ENCODE measurements at places on chromosomes 2 and 18.

DNA sequence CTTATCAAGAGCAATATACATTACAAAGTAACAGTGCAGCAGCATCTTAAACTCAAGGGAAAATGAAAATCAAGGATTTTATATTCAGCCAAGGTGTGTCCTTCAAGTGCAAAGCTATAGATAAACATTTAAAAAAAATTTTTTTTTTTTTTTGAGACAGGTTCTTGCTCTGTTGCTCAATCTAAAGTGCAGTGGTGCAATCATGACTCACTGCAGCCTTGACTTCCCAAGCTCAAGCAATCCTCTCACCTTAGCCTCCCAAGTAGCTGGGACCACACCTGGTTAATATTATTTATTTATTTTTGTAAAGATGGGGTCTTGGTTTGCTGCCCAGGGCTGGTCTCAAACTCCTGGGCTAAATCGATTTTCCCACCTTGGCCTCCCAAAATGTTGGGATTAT is 9.0 kb downstream of the CDKL4 start:
- DNase-seq, result no peak

- DNase-seq, result no peak
Observed at GRCh38 chr2:19362094-19362754, 3.8 kb upstream of the OSR1 start.

DNA sequence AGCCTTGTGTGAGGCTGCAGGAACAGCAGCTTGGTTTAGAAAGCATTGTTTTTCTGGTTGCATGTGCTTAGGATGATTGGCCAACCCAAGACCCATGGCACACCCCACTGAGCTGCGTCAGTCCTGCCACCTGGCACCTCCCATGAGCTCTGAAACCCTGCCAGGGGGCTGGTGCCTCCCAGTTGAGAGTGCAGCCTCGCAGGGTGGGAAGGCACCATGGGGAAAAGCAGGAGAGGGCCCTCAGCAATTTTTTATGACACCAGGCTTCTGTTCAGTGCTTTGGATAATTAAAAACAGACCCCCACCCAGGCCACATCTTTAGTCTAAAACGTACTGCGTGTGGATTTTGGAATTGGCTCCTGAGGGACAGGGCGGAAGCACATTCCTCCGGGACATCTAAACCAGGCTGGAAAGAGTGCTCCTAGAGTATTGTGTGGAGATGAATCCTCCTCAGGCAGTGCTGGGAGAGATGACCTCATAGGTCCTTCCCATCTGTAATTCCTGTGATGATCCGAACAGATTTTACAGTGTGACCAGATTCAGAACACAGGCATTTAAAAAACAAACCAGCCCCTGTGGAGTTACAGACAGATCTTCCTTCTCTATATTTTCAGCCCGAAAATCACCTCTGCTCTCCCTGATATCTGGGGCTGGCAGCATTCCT is 438.3 kb downstream of the ZNF521 start:
- DNase-seq, result no peak

DNA sequence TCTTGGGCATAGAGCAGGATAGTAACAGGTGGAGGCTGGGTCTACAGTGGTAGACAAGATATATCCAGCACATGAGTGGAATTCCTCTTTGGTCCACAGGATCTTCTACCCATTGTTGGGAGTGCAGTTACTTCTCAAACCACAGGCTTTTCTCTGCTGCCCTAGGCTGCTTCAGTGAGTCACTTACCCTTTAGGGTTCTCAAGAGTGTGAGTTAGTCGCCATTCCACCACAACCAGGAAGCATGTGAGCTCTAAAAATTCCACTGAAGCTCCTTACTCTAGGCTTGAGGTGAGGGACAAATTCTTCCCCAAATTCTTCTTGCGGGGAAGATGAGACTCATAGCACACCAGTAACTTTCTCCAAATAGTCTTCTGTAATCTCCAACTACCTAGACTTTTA is 189.4 kb downstream of the PLCL1 start:
- no peak for DNase-seq

DNA sequence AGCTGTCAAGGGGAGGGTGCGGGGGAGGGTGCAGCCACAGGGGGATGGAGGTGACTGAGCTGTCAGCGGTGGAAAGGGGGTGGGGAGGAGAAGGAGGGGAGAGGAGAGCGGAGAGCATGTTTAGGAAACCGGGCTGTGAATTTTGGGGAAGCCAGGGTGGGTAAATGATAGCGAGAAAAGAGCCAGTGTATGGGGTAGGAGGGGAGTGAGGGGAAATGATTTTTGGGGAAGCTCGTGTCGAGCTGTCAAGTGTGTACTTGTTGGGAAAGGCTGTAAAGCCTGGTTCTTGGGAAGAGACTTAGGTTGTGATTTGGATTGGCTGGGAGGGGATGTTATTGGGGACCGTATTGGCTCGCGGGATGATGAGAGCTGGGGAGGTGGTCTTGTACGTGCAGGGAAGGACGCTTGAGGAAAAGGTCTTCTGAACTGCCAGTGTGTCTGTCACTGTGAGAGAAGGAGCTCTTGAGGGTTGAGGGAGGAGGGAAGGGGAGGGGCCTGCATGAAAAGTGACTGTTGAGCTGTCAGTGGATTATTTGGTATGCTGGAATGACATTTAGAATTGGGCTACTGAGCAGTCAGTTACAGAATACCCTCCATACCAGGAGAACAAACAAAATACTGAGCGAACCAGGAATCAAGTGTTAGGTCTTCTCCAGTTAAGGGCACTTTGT is 1.0 kb downstream of the UBR3 start:
- DNase-seq, result peak; percentile 17

DNA sequence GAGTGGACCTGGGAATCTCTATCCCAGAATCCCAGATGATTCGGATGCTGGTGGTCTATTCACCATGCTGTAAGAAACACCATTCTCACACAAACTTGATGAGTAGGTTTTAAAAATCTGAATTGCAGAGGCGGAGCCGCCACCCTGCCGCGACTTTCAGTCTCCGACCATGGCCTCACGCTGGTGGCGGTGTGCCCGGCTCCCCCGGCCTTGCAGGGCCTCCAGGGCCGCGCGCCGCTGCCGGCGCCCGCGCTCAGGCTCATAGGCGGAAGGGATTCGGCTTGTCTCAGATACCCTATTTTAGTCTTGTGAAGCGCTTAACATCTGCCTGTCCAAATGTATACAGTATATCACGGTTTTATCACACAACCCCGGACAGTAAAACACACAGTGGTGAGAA is 2.6 kb upstream of the PPM1B start:
- DNase-seq, result no peak

GRCh38 chr2:32721376-32721775 is 93.5 kb downstream of the TTC27 start:
- no peak for DNase-seq

- no peak for DNase-seq
Observed at GRCh38 chr2:232421189-232421785, 14.6 kb downstream of the ALPG start.

- no peak for DNase-seq
Observed at GRCh38 chr2:137847443-137847842, 116.8 kb upstream of the HNMT start.

DNA sequence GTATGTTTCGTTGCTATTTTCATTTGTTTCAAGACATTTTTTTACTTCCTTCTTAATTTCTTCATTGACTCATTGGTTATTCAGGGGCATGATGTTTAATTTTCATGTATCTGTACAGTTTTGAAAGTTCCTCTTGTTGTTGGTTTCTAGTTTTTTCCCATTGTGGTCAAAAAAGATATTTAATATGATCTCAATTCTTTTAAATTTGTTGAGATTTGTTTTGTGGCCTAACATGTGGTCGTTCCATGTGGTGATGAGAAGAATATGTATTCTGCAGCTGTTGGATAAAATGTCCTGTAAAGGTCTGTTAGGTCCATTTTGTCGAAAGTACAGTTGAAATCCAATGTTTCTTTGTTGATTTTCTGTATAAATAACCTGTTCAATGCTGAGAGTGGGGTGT is 110.3 kb upstream of the MAP4K4 start:
- no peak for DNase-seq

DNA sequence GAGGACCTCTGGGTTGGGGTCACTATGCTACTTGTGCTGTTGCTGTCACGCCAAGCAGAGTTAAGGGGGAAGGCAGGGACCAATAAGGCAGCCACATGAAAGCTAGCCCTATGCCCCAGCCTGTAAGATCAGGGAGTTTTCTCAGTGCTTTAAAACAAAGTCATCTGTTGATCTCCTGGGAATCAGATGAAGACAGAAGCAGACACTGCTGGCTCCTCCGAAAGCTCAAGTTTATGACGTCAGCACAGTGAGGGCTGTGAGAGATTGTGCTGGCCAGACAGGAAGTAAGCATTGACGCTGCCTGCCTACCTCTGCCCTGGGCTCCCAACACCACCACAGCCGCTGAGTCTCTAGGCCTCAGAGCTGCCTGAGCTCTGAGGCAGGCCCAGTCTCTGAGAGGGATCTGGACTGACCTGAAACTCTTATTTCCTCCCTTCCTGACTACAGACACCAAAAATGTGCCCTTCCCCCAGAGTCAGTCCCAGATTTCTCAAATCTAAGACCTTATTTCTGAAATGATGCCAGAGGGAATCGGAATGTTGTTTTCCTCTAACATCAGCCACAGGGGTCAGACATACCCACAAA is 118.1 kb upstream of the EPAS1 start:
- no peak for DNase-seq

GRCh38 chr2:176407706-176408105 is 138.5 kb downstream of the MTX2 start:
- DNase-seq, result no peak

- no peak for DNase-seq
Observed at GRCh38 chr2:188416367-188416766, 124.7 kb downstream of the GULP1 start.

- DNase-seq, result no peak
Observed at GRCh38 chr2:8455236-8456150, 226.4 kb upstream of the ID2 start.

GRCh38 chr2:72915320-72915906 is 1.9 kb upstream of the EMX1 start:
- no peak for DNase-seq

DNA sequence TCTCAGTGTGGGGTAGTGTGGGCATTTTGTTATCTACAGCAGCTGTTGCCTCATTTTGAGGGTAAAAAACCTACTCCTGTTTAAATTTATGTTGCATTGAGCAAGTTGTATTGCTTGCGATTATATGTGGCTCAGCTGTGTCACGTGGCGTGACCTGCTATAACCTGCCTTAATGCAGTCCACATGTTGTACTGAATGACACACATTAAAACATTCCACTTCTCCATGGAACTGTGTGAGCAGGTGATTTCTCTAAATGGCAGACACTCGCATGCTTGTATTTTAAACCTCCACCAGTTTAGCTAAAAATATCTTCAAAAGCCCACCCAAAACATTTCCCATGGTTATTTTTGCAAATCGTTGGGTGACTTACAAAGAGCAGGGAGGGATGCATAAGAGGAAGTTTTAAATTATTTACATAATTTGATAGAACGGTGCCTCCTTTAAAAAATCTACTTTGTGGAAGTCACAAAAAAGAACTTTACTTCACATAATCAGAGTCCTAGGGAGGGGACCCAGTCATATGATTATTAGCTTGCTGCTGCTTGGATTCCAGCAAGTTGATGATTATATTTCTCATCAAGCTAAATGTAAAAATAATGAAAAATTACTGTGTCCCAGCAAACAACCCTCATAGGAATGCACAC is 163.3 kb upstream of the ZEB2 start:
- DNase-seq, result no peak

DNA sequence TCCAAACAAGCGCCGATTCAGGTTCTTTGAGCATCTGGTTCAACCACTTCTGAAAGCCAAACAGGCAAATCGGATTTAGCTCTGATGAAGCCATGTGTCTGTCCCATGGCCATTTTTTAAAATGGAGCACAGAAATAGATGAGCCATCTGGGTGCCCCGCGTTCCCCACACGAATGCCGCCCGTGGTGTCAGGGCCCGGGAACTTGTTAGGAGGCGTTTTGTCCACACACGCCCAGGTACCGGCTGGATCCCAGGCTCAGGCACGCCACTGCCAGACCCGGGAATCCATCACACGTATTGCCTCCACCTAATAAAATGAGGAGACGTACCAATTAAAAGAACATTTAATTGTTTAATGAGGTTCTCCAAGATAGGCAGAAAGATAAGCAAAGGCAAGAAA is 374.4 kb upstream of the SALL3 start:
- no peak for DNase-seq

GRCh38 chr2:97779141-97779540 is 65.8 kb downstream of the ZAP70 start:
- DNase-seq, result no peak

DNA sequence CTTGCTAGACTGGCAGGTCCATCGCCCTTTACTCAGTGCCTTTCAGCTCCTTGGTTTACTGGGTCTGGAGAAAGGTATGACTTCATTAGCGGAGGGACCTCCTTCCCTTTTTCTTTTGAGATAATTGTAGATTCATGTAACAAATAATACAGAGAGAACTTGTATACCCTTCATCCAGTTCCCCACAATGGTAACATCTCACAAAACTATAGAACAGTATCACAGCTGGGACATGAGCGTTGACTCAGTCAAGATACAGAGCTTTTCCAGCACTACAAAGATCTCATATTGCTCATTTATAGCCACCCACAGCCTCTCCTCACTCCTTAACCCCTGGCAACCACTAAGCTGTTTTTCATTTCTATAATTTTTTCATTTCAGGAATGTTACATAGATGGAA is 59.8 kb downstream of the ZNF532 start:
- no peak for DNase-seq

DNA sequence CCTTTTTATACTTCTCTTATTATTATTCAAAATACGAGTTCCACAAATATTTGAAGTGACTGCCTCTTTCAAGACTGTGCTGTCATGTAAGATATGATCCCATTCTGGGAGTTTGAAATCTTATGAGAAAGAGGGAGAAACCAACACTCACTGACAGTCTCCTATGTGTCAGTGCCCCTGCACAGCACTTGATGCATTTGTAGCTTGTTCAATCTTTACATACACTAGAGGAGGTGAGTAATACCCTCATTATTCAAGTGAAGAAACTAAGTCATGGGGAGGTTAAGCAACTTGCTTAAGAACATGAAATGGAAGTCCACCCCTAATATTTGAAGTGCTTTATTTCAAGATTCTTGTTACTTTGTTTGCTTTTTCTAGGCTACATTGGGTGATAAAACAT is 459.5 kb upstream of the FANCL start:
- no peak for DNase-seq

- DNase-seq, result no peak
Observed at GRCh38 chr2:73907840-73908452, 15.1 kb downstream of the ACTG2 start.

DNA sequence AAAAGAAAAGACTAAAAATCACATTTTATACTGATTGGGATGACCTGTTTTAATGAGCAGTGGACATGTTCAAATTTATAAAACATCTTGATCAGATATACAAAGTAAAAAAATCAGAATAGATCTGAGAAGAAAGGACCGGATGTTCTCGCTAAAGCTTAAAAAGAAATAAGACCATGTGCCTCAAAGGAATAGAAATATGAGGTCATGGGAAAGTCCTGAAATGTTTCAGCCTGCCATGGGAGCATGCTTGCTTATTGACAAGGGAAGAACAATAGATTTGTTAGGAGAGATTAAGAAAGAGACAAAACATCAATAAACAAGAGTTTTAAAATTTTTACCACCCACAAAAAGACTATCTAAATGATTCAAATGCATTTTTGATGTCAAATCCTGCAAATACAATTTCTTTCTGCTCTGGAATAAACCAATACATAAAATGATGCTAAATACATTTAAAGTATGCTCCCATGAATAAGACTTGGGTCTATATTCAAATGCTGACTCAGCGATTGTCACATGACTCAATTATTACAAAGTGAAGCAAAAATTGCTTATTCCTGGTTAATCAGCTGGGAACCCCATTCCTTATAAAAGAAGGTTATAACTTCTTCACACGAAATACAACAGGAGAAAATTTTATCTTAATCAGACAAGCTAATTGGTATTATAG is 633.9 kb upstream of the PKDCC start:
- no peak for DNase-seq
